ENCODE measurements at places on chromosomes 12 and 14.

- no peak for DNase-seq
These were observed 17.9 kb downstream of the DERA start for GRCh38 chr12:15928870-15929571.

DNA sequence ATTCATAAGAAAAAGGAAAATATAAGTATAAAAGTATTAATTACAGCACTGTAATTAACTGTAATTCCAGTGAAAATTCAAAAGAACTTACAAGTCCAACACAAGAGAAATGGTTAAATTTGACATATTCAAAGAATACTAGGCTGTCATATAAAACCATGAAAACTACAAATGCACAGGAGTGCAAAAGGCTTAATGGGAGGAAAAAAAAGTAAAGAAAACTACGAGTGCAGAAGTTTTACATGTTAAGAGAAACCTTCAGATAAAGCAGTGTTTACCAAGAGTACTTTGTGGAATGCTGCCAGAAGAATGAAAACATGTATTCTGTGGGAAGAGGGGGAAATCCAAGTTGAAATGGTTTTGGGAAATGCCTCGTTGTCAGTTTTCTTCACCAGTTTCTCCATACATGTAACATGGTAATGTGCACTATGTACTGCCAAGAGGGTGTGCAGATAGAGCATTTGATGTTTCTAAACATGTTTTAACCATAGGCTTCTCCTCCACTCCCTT, 9.1 kb downstream of the HEATR5A start:
- DNase-seq: no peak

DNA sequence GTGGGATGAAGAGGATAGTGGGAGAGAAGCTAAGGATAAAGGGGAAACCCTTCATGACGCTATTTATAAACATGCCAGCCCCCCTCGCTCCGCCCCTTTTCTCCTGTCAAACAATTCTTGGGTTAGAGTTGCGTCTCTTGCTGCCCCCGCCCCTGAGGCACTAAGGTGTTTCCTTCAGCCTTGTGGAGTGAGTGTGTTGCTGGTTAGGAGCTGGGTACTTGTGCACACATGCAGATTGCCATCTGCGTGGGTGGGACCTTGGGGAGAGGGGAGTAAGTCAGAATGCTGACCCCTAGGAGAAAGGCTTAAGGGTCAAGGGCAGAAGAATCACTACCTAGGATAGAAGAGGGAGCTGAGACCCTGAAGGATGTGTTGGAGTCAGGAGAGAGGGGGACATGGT, 5.4 kb downstream of the FOXJ2 start:
- no peak for DNase-seq

- DNase-seq: no peak
These were observed 130.2 kb downstream of the SLC38A6 start for GRCh38 chr14:61111209-61111665.

- no peak for DNase-seq
These were observed 33.4 kb upstream of the TMTC1 start for GRCh38 chr12:29816874-29817725.

- no peak for DNase-seq
These were observed 253.9 kb upstream of the MDGA2 start for GRCh38 chr14:47929334-47929733.

GRCh38 chr14:102252834-102253801, 51.8 kb downstream of the MOK start:
- no peak for DNase-seq

DNA sequence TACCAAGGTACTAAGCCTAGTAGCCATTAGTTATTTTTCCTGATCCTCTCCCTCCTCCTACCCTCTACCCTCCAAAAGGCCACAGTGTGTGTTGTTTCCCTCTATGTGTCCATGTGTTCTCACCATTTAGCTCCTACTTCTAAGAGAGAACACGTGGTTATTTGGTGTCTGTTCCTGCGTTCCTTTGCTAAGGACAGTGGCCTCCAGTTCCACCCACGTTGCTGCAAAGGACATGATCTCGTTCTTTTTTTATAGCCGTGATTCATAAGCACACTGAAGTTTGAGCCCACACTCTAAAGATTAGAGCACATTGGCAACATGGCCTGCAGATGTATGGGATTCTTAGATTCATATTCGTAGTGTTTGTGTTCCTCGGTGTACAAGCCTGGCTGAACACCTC, 8.1 kb upstream of the STX2 start:
- DNase-seq: no peak

DNA sequence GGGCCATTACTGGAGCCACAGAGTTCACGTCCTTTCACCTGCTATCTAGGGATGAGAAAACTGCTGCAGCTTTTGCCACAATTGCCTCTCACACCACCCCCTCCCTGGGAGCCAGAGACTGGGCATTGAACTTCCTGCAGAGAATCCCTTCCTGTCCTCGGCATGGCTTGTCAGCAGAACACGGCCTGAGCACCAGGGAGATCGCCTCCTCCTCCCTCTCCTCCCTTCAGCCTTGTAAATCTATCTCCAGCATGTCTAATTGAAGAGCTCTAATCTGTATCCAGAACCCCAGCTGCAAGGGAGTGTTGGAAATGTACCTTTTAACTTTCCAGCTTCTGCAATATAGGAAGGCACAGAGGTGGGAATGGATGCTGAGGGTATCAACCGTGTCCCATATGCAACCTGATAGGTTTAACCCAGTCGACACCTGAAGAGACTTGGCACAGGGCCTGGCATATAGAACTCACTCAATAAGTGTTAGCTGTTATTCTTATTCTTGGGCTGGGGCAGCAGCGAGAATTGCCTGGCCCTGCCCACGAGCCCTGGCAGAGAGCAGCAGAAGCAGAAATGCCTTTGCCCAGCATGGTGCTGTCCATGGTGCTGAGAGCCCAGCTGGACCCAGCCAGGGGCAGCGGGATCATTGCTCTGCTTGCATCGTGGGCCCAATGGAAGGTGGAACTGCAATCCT, 26.8 kb downstream of the TMEM63C start:
- DNase-seq: no peak

- no peak for DNase-seq
These were observed 7.4 kb downstream of the AAAS start for GRCh38 chr12:53313996-53314395.

GRCh38 chr14:76324133-76324532, 51.8 kb upstream of the ESRRB start:
- no peak for DNase-seq

- DNase-seq: no peak
These were observed 71.1 kb downstream of the PTPRR start for GRCh38 chr12:70849265-70849960.

DNA sequence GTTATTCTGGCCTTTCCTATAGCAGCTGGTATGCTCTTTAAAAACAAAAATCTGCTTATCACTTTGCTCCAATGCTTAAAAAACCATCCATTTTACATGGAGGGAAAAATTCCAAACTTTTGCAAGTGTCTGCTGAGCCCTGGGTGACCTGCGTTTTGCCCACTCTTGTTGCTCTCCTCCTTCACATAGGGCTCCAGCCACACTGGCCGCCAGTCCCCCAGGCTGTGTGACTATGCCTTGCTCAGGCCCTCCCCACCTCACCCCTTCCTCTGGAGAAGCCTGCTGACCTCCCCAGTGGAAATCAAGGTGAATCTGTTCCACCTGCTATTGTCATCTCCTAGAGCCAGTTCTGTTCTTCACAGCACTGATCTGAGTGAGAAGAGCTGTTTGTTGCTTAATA, 126.9 kb downstream of the SLC25A47 start:
- DNase-seq: no peak

GRCh38 chr12:40691913-40692764, at the start of gene CNTN1:
Gene CNTN1 (plus strand): TSS chr12:40692439.
- DNase-seq: peak; percentile 81
